ENCODE measurements at places on chromosomes 12 and 14. TPM values are rescaled to one million over a fixed set of nuclear protein-coding genes. Genes with fewer than 3 reads are reported as not detected.

TAS2R19 gene
- total RNA-seq, result 1.2 TPM

PLD4 gene
- 0.24 TPM for total RNA-seq

C12orf42 gene
- total RNA-seq, result not detected

PTCSC3 gene
- total RNA-seq, result not detected

GRCh38 chr12:76781321-76781720 lies 17.4 kb downstream of the ZDHHC17 start:
- no peak for DNase-seq
